ENCODE measurements at places on chromosomes 1 and 21. TPM values are rescaled to one million over a fixed set of nuclear protein-coding genes. Genes with fewer than 3 reads are reported as not detected.
A peak's percentile ranks its signal among the peaks of the same experiment; 100 is the strongest.

The DARS2 gene
- total RNA-seq = 40.3 TPM

The CAPZB gene
- total RNA-seq = 40.0 TPM

The FAM3B gene
- not detected for total RNA-seq

The CLEC20A gene
- not detected for total RNA-seq

The SRGAP2B gene
- total RNA-seq = 41.8 TPM

The CMPK1 gene
- 111 TPM for total RNA-seq

The OR2M3 gene
- total RNA-seq = 0.19 TPM

- no peak for DNase-seq
Measured at GRCh38 chr1:221939607-221940006, 197.7 kb upstream of the DUSP10 start.

DNA sequence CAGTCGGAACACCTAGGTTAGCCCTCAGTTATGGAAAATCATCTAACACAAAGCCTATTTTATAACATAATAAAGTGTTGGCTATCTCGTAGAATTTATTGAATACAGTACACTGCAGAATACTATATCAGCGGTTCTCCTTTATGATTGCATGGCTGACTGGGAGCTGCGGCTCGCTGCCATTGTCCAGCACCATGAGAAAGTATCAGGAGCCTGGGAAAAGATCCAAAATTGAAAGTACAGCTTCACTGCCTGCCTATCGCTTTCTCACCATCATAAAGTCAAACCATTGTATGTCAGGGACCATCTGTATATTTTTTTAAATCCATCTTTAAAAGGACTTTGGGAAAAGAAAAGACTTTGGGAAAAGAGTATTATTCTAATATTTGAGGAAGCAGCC is 111.9 kb upstream of the RAVER2 start:
- DNase-seq = no peak

DNA sequence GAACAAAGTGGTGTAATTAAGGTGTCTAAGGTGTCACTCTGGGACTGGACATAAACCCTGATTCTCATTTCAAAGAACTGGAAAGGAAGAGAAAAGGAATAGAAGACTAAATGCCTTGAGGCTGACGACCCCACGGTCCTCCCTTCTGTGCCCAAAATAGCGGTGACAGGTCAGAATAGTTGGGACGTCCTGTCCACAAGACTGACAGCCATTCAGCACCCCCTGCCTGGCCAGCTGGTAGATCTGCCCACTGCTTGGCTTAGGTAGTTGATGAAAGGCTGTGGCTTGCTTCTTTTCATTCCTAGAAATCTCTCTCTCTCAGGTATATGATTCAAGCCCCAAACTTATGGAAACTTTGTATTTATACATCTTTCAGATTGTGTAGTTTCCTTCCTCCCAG is 26.4 kb upstream of the CREG1 start:
- no peak for DNase-seq

GRCh38 chr1:33025180-33025569 is 11.5 kb downstream of the AK2 start:
- DNase-seq = no peak

GRCh38 chr1:94951046-94951445 is 24.1 kb upstream of the CNN3 start:
- DNase-seq = no peak

DNA sequence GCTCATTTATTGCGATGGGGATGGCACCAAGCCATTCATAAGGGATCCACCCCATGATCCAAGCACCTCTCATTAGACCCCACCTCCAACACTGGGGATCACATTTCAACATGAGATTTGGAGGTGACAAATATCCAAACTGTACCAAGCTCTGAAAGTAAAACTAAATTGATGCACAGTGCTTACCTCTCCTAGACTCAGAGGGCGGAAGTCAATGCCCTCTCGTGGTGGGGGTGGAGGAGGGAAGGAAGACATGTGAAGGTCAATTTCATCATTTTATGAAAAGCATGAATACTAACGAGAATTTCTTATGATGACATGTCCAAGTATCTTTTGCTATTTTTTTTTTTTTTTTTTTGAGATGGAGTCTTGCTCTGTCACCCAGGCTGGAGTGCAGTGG is 120.0 kb downstream of the PGBD5 start:
- DNase-seq = no peak

DNA sequence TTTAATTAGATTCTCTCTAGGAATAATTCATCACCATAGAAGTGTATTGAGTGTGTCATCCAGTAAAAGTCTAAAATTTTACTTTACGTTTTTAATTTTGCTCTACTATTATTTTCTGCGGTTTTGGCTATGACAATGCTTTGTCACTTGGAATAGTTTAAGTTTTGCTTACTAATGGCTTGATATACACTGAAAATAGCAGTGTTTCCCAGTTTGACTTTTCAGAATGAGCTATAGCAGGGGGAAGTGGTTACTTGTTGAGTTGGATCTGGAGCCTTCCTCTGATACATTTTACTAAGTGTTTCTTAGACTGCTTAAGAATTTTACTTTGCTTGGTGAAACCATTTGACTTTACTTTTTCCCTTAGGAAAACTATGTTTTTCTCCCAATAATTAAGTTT is 5.0 kb downstream of the DNAJC16 start:
- DNase-seq = no peak

- no peak for DNase-seq
Measured at GRCh38 chr1:62012836-62013235, 181.8 kb upstream of the L1TD1 start.

GRCh38 chr1:223041481-223041880 is 101.6 kb downstream of the TLR5 start:
- DNase-seq = peak; percentile 35

GRCh38 chr1:241532864-241533263 is 686 bp downstream of the KMO start:
- no peak for DNase-seq

GRCh38 chr1:21264898-21265297 is 25.4 kb downstream of the ECE1 start:
- DNase-seq = no peak

- DNase-seq = no peak
Measured at GRCh38 chr1:106620521-106620954, 435.9 kb upstream of the PRMT6 start.

GRCh38 chr1:10864776-10865175 is 68.3 kb upstream of the CASZ1 start:
- no peak for DNase-seq

- no peak for DNase-seq
Measured at GRCh38 chr1:2019172-2019543, at the start of gene GABRD. Gene GABRD (plus strand): TSS chr1:2019345. CDS start chr1:2019424, 79 bp downstream.

GRCh38 chr1:186858923-186859322 is 30.2 kb downstream of the PLA2G4A start:
- no peak for DNase-seq

- no peak for DNase-seq
Measured at GRCh38 chr1:185291159-185291558, 25.9 kb downstream of the IVNS1ABP start.

GRCh38 chr1:172766462-172766861 is 107.6 kb downstream of the FASLG start:
- no peak for DNase-seq

Data from A172 (cell line).